ENCODE measurements at places on chromosomes 1 and 21. TPM values are rescaled to one million over a fixed set of nuclear protein-coding genes. Genes with fewer than 3 reads are reported as not detected.

The RYR2 gene
- total RNA-seq, result not detected

The MAP1LC3C gene
- not detected for total RNA-seq

DNA sequence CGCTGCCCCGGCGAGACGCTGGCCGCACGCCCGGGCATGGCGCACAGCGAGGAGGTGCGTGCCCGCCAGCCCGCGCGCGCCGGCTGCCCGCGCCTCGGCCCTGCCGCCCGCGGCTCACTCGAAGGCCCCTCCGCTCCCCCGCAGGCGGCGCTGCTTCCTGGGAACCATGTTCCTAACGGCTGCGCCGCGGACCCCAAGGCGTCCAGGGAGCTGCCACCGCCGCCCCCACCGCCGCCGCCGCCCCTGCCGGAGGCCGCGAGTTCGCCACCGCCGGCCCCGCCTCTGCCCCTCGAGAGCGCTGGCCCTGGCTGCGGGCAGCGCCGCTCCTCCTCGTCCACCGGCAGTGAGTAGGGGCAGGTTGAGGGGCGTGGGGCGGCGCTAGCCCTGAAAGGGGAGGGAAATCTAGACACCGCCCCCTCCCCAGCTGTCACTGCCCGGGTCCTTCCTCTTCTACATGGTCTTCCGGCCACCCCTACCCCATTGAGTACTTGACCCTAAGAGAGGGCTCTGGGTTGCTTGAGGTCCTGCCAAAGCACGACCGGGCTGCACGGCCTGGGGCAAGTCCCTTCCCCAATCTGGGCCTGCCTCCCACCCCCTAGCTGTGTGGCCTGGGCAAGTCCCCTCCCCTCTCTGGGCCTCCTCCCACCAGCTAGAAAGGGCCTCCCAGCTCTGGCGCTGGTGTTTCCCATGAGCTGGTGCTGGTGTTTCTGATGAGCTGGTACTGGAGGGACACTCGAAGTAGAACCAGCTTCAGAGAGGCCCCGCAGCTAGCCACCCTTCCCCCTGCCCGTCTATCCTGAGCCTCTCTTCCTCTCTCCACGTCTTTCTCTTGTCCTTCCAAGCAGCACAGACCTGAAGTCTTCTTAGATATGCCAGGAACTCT is 17.0 kb downstream of the TNFRSF25 start:
- DNase-seq, result no peak

The CACNA1S gene
- not detected for total RNA-seq

- no peak for DNase-seq
These were observed 10.9 kb upstream of the RBM15 start for GRCh38 chr1:110328274-110328673.

DNA sequence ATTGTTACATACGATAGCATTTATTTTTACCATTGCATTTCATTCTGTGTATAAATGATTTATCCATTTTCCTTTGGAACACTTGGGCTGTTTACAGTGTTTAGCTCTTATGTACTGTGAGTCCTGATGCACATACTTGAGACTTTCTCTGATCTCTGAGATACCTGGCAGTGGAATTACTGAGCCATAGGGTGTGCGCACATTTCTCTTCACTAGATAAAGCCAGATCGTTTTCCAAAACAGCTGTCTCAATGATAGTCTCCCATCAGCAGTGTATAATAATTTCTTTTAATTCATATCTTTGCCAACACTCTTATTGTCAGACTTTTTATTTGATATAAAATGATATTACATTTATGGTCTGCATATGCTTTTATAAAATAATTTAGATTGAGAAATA is 66.2 kb downstream of the VPS13D start:
- DNase-seq, result no peak

The LMOD1 gene
- total RNA-seq, result not detected

DNA sequence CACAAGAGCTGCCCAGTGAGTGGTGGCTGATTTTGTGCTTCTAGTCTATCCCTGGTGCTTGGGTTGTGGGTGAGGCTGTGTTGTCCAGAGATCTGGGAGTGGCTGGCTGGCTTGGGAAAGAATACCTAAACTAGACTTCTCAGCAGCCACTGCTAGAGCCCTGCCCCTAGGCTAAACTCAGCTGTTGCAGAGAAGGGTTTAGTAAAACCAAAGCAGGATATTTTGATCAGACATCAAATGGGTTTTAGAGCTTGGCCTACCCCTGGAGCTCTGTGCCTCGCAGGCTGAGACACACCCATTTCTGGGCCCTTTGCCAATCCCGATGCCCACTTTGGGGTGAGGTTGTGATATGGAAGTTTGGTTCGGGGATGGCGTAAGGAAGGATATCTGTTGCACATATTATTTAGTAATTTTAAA is 88.5 kb downstream of the UCK2 start:
- DNase-seq, result no peak

- no peak for DNase-seq
These were observed 35.3 kb upstream of the NEK2 start for GRCh38 chr1:211710566-211711314.

DNA sequence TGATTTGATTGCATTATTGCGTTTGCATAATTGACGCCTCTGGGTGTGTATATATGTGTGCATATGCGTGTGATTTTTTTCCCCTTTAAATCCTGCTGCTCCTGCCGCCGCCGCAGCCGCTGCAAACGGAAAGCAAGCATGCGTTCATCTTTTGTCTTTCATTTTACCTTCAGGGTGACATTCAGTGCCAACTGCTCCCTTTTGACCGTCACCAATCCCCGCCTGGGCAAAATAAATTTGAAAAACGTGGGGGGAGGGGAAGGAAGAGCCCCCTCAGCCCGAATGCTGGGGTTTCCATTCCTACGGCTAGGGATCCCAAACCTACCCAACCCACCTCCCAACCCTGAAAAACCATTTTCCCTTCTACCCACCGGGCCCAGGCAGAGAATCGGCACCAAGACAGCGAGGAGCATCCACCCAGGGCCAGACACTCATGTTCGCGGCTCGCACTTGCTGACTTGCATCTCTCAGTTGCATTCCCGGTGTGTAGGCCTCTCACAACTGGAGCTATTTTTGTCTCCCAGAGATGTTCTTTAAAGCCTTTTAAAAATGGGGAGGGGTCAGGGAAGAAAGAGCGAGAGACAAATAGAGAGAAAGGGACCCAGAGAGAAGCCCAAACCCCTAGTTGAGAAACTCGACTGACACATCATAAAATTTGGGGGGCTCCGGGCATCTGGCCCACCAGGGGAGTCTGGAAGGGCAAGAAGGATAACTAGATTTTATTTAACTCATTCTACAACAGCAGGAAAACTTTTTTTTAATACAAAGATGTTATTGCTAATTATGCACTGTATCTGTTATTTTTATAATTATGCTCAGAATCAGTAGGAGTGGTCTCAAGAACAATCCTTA is 367.1 kb upstream of the ESRRG start:
- DNase-seq, result no peak

DNA sequence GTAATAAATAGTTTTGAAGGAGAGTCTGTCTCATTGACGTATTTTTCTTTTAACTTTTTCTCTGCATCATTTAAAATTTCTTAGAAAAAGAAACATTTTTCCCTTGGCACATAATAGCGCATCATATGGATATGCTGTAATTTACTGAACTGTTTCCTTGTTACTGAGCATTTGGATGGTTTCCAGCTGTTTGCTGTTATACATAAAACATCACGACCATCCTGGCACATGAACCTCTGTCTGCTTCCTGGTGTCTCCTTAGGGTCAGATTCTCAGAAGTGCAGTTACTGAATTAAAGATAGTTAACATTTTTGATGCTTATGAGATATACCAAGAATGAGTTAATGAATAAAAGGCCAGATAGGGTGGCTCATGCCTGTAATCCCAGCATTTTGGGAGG is 67.2 kb downstream of the BACE2 start:
- DNase-seq, result no peak

The HUNK gene
- 0.78 TPM for total RNA-seq

GRCh38 chr21:46622226-46622625 is 13.2 kb upstream of the PRMT2 start:
- peak; percentile 59 for DNase-seq

GRCh38 chr1:7373876-7374562 is 397.1 kb upstream of the VAMP3 start:
- DNase-seq, result no peak

The ZFP69B gene
- total RNA-seq, result 6.3 TPM

DNA sequence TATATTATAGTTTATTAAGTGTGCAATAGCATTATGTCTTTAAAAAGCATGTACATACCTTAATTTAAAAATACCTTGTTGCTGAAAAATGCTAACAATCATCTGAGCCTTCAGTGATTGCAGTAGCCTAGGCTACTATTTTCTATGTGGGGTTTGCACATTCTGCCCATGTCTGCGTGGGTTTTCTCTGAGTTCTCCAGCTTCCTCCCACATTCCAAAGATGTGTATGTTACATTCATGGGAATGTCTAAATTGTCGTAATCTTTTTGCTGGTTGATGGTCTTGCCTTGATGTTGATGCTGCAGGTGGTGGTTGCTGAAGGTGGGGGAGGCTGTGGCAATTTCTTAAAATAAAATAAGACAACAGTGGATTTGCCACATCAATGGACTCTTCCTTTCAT is 12.5 kb downstream of the AADACL3 start:
- DNase-seq, result no peak

DNA sequence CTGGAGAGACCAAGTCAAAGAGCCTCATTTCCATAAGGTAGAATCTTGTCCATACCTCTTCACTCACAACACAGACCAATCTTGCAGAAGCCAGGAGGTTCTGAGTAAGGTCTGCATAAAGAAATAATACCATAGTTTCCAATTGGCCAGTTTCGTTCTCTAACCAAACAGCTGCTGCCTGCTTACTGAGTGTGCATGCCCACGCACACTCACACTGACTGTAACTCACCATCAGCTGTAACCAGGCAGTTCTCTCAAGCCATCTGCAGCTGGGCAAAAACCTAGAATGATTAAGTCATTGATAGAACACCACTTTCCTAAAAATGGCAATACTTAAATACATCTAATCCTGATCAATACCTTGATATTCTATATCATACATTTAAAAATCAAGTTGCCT is 106.6 kb upstream of the VAV3 start:
- no peak for DNase-seq

The KRTAP19-3 gene
- total RNA-seq, result not detected

DNA sequence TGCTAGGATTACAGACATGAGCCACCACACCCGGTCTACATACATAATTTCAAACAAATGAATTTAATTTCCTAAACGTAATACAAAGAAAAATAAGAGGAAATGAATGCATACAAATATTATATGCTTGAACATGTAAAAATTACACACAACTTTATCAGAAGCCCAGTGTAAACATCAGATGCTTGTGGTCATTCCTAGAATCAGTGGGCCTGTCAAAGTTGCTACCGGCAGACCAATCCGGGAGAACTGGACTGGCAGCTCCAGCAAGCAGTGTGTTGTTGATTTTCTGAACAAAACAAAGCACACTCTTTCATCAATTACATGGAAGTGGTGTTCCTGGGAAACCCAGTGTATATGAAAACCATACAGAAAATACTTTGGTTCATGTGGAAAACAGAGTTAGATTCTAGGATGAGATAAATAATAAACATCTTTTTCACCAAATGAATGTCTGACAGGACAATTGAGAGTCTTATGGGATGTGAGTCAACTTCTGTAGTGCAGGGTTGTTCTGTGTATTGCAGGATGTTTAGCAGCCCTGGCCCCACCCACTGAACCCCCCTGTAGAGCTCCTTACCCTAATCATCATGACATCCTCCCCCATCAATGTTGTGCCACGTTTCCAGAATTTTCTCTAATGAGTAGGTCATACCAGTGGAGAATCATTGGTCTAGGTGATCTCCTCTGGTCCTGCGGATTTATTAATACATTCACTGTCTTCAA is 33.8 kb downstream of the MFSD2A start:
- no peak for DNase-seq

DNA sequence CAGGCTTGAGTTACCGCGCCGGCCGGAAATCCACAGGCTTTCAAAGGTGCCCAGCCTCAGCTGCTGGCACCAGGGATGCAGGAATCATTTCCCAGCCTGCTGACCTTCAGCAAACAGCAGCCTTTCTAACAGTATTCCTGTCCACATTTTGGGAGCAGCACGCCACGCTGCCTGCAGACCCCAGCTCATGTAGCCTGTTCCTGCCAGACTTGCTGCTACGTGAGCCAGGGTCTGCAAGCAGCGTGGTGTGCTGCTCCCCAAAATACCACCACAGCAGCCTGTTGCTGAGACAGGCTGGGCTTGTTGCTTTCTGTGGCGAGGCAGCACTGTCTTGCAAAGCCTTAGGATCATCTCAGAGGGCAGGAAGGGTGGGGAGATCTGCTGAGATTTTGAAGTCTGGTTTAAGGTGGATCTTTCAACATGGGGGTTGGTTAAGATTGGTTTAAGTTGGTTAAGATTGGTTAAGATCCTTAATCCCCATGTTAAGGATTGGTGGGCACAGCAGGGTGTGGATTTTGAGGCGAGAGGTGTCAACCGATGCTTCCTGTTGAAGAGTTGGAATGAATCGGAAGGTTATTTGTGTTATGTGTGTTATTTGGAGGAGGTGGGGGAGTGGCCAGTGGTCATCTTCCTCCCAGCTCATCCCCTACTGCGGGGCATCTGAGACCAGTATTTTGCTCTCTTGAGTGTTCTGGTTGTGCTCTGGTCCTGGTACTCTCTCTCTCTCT is 12.9 kb downstream of the FAAH start:
- DNase-seq, result no peak

The OTUD3 gene
- 10.9 TPM for total RNA-seq

The CATSPERE gene
- 1.6 TPM for total RNA-seq

DNA sequence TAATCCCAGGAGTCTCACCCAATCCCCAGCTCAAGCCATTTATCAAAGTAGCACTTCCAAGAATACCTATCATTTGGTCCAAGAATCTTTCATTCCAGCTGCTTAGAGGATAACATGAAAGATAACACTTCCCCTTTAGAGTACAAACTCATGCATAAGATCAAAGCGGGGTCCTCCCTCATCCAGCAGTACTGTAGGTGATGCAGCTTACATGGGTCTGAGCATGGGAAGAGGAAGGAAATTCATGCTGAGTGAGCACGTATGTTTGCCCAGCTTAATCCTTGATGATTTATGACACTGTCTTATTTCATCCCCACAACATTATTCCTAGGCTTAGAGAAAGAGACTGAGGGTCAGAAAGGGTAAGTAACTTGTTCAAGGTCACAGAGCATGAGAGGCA is 167.1 kb upstream of the GJB5 start:
- DNase-seq, result no peak

The ICOSLG gene
- total RNA-seq, result 1.5 TPM

DNA sequence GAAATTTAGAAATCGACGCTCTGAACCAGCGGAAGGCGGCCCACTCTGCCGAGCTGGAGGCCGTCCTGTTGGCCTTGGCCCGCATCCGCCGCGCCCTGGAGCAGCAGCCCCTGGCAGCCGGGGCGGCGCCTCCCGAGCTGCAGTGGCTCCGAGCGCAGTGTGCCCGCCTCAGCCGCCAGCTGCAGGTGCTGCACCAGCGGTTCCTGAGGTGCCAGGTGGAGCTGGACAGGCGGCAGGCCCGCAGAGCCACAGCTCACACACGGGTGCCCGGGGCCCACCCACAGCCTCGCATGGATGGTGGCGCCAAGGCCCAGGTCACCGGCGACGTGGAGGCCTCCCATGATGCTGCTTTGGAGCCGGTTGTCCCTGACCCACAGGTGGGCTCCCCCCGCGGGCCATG is 47.0 kb upstream of the DIP2A start:
- DNase-seq, result no peak

DNA sequence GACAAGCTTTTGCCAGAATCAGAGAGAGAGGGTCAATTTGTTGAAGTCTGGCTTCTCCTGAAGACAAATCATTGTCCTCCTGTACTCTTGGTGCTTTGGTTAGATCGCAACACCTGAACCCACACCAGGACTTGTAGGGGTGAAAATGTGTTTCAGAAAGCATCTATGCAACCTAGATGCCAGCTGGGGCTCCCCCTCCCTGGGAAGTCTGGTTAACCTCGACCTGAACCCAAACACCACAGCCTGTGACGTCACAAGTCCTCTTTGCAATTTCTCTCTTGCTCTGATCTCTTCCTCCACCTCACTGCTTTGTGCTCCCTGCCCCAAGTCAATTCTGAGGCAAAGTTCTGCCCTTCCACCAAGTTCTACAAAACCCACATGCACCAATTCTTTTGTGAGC is 42.8 kb upstream of the USP24 start:
- peak; percentile 72 for DNase-seq

The SLC26A9 gene
- total RNA-seq, result not detected
